ENCODE measurements at places on chromosomes 5 and 9.
A peak's percentile ranks its signal among the peaks of the same experiment; 100 is the strongest.

DNA sequence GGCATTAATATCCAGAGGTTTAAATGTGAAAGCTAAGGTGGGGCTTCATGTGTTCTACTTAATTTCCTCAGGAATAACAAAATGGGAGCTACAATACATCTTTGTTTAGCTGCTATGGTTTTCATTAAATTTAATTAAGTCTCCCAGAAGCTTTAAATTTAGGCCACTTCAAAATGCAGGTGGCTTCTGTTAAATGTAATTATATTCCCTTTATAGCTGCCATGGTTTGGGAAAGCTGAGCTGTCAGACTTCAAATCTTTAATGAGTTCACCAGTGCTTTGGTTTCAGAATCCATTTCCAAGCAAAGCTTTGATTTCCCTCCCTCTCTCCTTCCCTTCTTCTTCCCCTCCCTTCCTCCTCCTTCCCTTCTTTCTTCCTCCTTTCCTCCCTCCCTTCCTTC lies 58.4 kb upstream of the FAM170A start:
- DNase-seq: no peak

DNA sequence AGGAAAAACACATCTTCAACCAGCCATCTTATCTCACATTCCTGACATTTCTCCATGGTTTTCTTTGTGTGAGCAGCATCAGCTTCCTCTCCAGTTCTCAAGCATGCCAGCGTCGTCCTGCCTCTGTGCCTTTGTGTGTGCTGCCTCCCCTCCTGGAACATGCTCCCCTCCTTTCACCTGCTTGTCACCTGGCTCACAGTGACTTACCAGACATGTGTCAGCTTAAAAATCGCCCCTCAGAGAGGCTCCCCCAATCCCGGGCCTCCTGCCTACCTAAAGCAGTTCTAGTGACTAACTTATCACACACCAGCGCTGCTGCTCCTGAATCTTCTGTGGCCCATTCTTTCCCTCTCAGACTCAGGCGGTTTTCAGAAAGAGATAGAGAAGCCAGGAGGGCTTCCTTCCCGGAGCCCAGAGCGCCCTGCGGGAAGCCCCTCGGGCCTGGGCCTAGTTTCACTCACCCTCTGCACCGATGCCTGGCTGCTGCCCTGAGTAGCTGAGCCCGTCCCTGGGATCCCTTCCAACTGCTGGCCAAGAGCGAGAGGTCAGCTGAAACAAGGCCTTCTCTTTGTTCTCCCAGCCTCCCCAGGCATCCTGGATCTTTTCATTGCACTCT lies 51.1 kb upstream of the MVB12B start:
- DNase-seq: no peak

DNA sequence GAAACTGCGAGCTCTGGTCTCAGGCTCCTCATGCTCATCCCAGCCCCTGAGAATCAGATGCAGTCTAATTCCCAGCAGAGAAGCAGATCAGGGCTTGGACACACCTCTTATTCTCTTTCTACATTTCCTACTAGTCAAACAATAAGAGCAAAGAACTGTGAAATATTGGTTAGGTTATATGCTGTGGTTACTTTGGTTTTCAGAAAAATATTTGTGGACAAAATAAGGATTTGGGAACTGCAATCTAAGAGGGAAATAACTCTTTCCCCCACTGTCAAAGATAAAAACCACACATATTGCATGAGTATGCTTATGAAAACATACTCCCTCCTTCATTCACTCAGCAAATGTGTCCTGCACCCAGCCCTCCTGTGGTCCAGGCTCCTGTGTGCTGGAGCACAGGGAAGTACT lies 164.5 kb upstream of the S1PR3 start:
- DNase-seq: no peak

- no peak for DNase-seq
These were observed 287.6 kb upstream of the MSX2 start for GRCh38 chr5:174436750-174437149.

- DNase-seq: no peak
These were observed 63.4 kb upstream of the LRRTM2 start for GRCh38 chr5:138938526-138938925.

- no peak for DNase-seq
These were observed 468.5 kb downstream of the CDH9 start for GRCh38 chr5:26569929-26570258.

GRCh38 chr9:123347289-123348060 lies 8.5 kb upstream of the CRB2 start:
- no peak for DNase-seq

- DNase-seq: no peak
These were observed 1.3 kb downstream of the SMAD5 start for GRCh38 chr5:136133922-136134379.

DNA sequence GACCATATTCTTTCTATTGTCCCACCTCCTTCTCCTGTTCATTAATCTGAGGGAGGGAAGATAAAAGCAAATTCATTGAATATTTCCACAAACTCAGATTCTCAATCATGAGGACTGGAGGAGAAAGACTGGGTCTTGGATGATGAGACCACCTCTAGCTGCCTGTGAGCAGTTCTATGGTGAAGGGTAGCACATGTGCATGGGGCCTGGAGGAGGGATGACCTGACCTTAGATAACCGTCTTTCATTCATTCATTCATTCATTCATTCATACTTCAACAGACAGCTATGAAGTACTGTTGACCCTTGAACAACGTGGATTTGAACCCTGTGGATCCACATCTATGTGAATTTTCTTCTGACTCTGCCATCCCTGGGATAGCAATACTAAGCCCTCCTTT lies 68.4 kb downstream of the MED10 start:
- no peak for DNase-seq

GRCh38 chr5:3619579-3619978 lies 23.9 kb downstream of the IRX1 start:
- no peak for DNase-seq

- DNase-seq: no peak
These were observed 107.9 kb upstream of the LARP1 start for GRCh38 chr5:154647114-154647760.

DNA sequence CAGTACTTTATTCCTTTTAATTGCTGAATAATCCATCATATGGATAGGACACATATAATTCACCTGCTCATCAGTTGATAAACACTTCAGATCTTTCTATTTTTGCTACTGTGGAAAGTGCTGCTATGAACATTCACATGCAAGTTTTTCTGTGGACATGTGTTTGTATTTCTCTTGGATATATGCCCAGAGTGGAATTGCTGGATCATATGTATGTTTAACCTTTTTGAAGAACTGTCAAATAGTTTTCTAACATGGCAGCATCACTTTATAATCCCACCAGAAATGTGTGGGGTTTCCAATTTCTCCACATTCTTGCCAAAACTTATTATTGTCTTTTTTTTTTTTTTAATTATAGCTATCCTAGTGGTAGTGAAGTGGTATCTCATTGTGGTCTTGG lies 15.1 kb downstream of the CARTPT start:
- no peak for DNase-seq

GRCh38 chr9:37528652-37529471 lies 43.1 kb downstream of the POLR1E start:
- peak; percentile 12 for DNase-seq

- no peak for DNase-seq
These were observed 142.6 kb upstream of the ST8SIA4 start for GRCh38 chr5:101045689-101046088.

DNA sequence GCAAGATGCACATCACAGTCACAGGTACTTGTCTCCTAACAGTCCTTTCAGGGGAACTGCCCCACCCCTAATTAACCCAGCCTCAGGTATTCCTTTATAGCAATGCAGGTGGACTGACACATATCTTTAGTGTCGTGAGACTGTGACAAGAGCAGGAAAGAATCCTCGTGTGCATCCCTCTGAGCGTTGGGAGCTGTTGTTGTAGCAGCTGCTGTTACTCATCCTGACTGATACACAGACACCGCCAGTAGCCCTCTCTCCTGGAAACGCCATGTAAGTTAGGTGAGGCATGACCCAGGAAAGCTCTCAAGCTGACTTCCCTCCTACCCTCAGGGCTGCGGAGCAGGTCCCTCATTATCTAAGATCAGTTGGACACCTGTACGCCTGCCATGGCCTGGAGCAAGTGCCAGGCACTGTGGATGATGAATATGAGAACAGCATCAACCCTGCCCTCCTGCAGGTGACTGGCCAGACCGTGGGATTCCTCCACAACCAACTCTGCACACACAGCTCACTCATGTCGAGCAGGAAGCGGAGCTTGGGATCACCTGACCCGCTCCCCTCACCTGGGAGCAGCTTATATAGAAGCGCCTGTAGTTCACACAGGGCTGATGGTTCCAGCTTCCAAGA lies 10.2 kb upstream of the LCN15 start:
- DNase-seq: no peak

GRCh38 chr9:6407778-6408177 lies 5.2 kb upstream of the UHRF2 start:
- no peak for DNase-seq

GRCh38 chr9:114205171-114206015 lies 50.1 kb downstream of the COL27A1 start:
- DNase-seq: no peak

GRCh38 chr9:90953200-90953599 lies 151.6 kb downstream of the SYK start:
- no peak for DNase-seq

- DNase-seq: no peak
These were observed 699 bp downstream of the AKNA start for GRCh38 chr9:114386886-114387679.

DNA sequence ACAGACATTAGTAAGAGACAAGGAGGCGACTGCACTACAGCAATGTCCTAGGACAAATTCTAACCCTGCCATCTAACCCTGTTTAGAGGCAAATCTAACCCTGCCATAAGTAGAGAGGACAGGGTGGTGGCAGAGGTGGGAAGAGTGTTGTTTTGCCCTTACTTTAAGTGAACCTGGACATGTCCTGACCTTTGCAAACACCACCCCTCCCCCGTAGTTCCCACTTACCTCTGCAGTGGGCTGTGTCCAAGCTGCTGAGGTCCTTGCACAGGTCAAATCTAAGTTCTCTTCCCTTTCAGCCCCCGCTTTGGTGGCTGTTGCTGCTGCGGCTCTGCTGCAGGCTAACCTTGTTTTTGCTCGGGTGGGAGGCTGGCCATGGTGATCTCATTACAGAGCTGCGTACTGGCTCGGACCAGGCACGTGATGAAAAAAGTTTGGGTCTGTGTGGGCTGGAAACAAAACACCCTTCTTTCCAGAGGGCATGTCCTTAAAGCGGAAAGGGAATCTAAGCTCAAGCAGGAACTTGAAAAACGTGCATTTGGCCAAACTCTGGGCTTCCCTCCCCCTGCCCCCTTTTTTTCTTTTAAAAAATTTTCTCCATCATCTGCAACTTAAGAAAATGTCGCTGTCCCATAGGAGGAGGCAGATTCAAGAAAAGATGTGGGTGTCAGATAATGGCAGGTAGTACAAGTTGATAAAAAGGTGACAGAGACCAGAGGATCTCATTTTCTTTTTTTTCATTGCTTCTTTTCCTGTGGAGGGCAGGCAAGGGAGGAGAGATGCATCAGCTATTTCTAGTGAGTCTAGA lies at the start of gene FAXDC2:
FAXDC2 (minus strand) TSS at position 349 of the 808 bp plus-strand sequence. CDS start 12,425 bp downstream, outside the sequence.
- no peak for DNase-seq

- no peak for DNase-seq
These were observed 15.4 kb downstream of the TMEM268 start for GRCh38 chr9:114626415-114627020.

- no peak for DNase-seq
These were observed 5.8 kb upstream of the RAB14 start for GRCh38 chr9:121207371-121207940.

- no peak for DNase-seq
These were observed 48.8 kb downstream of the PAPPA start for GRCh38 chr9:116202219-116202912.

GRCh38 chr5:93088592-93089389 lies 492.2 kb downstream of the NR2F1-AS1 start:
- DNase-seq: no peak
